Lung microvascular endothelial cell (primary cell): ENCODE measurements at places on chromosomes 3 and 15. TPM values are rescaled to one million over a fixed set of nuclear protein-coding genes. Genes with fewer than 3 reads are reported as not detected.

Gene RTP1
- total RNA-seq, result not detected in 2 replicates

DNA sequence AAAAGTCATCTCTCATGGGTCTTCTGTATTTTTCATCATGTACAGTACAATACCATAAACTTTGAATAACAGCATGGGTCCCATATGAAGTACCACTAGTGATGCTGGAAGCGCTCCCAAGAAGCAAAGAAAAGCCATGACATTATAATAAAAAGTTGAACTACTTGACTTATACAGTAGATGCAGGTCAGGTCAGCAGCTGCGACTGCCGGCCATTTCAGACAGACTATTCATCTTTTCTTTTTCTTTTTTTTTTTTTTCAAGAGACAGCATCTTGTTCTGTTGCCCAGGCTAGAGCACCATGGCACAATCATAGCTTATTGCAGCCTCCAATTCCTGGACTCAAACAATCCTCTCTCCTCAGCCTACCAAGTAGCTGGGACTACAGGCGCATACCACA lies 10.2 kb downstream of the RAF1 start:
- no peak for DNase-seq

Gene RPL29
- total RNA-seq, result 760 and 1,004 TPM in 2 replicates

Gene RCN2
- 28.1 and 42.3 TPM in 2 replicates for total RNA-seq

DNA sequence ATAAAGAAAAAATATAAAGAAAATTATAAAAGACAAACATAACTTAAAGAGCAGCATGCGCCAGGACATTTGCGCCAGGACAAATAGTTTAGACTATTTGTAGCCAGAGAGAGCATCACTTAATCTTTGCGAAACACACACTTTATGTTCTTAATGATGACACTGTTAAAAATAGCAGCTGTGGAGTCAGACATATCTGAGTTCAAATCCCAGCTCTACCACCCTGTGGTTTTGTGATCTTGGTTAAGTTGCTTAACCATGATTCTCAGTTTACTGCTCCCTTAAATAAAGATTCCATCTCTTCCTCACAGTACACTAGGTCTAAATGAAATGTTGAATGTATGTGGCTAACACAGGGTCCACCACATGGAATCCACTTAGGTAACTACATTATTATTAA lies 31.4 kb downstream of the KCNMB2 start:
- no peak for DNase-seq

Gene COL6A5
- total RNA-seq, result not detected in 2 replicates

DNA sequence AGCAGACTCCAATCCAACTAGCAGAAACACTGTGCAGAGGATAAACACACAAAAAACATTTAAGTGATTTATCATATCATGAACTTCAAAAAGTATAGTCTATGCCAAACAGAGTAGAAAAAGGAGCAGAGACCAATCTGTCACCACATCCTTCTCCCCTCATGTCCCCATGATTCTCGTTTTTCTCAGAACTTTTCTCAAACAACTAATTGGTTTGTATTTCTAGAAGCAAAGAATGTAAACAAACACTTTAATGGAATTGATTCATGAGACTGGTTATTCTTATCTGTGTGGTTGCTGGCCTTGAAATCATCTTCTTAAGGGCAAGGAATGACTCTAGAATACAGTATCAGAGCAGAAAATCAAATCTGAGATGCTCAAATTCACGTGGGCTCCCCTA lies 294.2 kb upstream of the THBS1 start:
- no peak for DNase-seq

DNA sequence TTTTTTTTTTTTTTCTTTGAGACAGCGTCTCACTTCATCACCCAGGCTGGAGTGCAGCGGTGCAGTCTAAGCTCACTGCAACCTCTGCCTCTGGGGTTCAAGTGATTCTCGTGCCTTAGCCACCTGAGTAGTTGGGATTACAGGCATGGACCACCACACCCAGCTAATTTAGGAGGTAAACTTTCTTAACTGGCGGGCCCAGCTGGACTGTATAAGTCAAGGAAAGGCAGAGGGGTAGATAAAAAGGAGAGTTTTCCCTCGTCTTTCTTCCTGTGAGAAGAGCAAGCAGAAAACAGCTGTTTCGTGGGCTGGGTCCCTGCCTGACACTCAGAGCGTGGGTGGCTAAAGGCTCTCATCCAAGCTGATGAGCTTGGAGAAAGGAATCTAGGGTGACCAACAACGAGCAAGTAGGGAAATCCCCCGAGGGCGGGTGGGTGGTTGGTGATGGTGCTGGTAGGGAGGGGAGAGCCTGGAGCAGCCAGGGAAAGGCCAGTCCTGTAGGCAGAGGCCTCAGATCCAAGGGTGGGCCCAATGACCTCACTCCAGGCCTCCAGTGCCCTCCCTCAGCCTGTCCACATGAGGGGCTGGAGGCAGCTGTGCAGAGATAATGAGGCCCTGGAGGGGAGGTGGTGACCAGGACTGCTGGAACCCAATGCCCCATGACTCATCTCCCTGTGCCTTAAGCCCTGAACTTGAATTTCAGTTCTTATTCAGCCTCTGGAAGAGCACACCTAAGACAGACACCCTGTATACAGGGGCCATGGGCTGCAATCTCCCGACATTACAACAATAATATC lies 43.1 kb upstream of the LIMD1 start:
- peak; percentile 69 for DNase-seq

GRCh38 chr15:37877851-37878741 lies 56.3 kb upstream of the TMCO5A start:
- DNase-seq, result no peak

Gene SOX14
- not detected in 2 replicates for total RNA-seq

GRCh38 chr3:150540297-150540696 lies 6.0 kb downstream of the SERP1 start:
- DNase-seq, result no peak
